Prostate gland (tissue), 2 donors: ENCODE measurements at places on chromosomes 3 and 15.

DNA sequence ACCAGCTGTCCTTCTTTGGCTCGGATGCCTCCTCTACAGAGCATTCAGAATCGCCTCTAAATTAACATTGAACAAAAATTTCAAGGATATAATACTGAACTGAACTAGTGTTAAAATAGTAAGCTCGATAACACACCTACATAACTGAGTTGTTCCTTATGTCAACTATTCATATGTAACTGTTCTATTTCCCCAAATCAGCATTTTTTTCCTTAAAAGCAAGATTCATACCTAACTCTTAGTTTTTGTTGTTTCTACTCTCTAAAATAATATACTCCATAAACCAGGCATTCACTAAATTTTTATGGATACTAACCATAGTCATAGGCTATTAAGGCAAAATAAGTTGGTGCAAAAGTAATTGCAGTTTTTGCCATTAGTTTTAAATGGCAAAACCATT, 32.7 kb upstream of the OSTN start:
- no peak for DNase-seq

- DNase-seq: no peak
Measured at GRCh38 chr15:45829336-45830153, 194.7 kb downstream of the SQOR start.

DNA sequence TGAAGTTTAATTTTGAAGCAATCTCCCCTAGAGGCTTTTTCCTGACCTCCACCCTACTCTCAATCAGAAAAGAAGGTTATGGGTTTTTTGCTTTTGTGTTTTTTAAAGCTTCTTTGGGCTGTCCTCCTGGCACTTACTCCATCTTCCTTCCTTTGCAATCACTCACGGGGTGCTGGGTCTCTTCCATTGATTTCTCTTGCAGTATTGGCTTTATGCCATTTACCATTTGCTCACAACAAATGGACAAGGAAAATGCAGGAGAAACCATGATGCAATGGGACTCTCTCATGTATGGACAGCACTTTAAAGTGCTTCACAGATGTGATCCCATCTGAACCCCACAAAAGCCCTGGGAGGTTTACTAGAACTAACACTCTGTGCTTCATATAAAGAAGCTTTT, 57.5 kb downstream of the SST start:
- DNase-seq: no peak

- no peak for DNase-seq
Measured at GRCh38 chr3:58188173-58188564, 22.6 kb downstream of the DNASE1L3 start.

DNA sequence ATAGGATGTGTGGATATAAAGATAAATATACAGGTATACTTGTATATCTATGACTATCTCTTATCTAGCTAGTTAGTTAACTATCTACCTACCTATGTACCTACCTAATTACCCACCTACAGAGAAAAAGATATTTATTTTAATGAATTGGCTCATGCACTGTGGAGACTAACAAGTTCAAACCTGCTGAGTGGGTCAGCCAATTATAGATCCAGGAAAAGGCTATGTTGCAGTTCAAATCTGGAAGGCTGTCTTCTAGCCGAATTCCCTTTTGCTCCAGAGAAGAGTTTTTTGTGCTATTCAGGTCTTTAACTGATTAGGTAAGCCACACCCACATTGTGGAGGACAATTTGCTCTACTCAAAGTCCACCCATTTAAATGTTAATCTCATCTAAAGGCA, 335.0 kb downstream of the GRM7 start:
- DNase-seq: no peak

DNA sequence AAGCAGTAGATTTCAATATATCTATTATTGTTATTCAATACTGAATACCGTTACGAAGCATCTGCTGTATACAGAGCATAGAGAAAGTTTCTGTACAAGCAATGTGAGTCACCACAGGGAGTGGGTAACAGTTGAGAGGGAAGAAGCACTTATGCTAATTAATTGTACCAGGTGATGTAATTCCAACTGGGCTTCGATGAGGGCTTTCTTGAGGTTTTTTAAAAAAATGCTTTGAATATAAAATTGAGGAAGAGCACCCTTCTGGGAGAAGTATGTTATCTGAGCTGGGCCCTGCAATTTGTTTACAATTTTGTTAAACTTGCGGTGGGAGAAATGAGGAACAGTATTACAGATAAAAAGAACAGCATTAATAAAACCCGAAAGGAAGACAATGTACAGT, 197.9 kb downstream of the TPRG1 start:
- no peak for DNase-seq

GRCh38 chr15:89116404-89116803, 28.1 kb downstream of the ABHD2 start:
- no peak for DNase-seq

DNA sequence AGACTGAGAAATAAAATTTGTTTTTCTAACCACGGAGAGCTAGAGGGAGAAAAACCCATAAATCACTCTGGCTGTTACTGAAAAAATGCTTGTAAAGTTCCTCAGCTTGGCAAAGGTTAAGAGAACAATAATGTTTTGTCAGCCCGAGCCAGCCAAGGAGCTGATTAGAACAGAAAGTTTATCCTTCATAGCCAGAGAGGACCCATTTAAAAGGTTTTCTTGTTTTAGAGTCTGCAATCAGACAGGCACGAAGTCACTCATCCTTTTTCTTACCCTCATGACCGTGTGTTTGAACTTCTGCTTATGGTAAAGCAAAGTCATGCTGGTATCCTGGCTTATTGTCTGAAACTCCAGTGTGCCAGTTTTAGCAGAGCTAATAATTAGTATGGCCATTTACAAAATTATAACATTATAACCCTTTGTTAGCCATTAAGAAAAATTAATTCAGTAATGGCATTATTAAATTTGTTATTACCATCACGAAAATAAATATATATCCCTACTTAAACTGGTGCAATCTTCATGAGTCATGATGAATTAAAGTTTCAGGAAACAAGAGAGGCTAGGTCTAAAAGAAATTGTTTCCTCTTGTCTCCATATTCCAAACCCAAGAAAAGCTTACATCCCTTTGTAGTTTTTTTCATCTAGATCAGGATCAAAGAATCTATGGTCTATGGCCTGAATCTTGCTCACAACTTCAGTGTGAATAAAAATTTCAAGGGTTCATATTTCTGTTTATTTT, 13.5 kb upstream of the STXBP5L start:
- peak; percentile 68 for DNase-seq

DNA sequence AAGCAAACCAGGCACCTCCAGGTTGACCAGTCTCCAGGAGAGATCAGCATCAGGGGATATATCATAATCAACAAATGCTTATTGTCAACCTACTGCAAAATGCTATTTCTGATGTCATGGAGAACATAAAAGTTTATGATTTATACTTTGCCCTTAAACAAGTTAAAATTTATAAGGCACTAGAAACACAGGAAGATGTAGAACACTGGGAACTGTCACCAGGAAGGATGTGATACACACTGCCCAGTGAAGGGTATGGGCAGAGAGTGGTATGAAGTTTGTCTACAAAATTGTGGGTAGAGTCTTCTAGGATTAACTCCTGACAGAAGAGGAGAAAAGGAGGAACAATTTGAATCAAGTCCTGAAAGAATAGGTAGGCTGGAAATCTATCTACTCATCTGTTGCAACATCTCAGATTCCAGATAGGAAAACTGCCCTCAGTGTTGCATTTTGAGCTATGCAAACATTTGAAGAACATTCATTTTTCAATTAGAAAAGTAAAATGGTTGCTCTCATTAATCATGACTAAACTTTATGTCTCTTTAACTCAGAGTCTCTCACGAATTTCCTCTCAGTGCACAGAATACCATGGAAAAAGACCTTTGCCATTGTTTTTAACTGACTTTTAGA, 105.9 kb upstream of the SKOR1 start:
- DNase-seq: no peak

- no peak for DNase-seq
Measured at GRCh38 chr3:187843654-187844053, 98.4 kb upstream of the BCL6 start.

DNA sequence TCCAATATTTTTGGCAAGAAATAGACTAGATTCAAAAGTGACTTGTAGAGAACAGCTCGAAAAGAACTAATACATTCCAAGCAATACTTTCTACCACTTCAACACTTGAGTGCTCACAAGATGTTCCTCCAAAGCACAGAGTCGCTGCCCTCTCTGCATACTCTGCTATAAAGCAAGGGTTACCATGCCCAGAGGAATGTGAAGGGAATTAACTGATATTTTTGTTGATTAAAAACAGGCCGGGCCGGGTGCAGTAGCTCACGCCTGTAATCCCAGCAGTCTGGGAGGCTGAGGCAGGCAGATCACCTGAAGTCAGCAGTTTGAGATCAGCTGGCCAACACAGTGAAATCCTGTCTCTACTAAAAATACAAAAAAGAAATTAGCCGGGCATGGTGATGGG, 57.6 kb upstream of the CSPG5 start:
- DNase-seq: no peak

GRCh38 chr3:70999730-71000129, 583.8 kb downstream of the FOXP1 start:
- DNase-seq: no peak

- no peak for DNase-seq
Measured at GRCh38 chr3:41661796-41662195, 300.1 kb downstream of the ULK4 start.
